ENCODE measurements at places on chromosomes 5 and 9. TPM values are rescaled to one million over a fixed set of nuclear protein-coding genes. Genes with fewer than 3 reads are reported as not detected.

DNA sequence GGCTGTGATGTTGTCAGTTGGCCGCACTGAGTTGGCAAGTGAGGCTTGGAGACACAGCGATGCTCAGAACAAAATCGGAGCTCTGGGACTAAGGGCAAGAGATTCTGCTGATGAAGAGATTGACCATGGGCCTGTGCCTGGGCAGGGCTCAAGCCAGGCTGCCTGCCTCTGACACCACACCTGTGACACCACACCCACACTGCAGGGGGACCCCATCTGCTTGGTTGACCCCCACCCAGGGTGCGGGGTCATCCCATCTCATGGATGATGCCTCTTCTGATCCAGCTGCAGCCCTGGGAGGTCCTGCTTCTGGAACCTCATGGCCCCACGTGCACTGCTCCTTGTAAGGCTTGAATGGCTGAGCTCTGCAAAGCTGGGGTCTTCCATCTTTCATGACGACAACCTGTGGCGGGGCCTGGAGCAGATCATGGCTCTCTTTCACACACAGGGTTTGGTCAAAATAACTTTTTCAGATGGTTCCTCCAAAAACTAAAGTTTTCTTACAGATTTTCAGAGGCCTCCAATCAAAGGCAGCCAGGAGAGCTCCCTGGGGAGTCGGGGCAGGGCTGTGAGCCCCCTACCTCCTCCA, 185.2 kb downstream of the GADD45G start:
- no peak for ATAC-seq

DNA sequence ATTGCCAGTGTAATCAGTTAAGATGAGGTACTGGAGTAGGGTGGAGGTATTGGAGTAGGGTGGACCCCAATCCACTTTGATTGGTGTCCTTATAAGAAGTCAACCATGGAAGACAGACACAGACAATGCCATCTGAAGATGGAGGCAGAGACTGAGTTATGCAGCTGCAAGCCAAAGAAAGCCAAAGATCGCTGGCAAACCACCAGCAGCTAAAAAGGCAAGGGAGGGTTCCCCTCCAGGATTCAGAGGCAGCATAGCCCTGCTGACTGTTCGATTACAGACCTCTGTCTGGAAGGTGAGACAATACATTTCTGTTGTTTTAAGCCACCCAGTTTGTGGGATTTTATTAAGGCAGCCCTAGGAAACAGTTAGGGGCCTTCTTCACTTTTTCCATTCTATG, 30.5 kb upstream of the CKMT2 start:
- no peak for ATAC-seq

GRCh38 chr5:143355710-143356109, 47.8 kb downstream of the NR3C1 start:
- ATAC-seq: peak; percentile 43

The NUTM2G gene
- not detected for total RNA-seq

DNA sequence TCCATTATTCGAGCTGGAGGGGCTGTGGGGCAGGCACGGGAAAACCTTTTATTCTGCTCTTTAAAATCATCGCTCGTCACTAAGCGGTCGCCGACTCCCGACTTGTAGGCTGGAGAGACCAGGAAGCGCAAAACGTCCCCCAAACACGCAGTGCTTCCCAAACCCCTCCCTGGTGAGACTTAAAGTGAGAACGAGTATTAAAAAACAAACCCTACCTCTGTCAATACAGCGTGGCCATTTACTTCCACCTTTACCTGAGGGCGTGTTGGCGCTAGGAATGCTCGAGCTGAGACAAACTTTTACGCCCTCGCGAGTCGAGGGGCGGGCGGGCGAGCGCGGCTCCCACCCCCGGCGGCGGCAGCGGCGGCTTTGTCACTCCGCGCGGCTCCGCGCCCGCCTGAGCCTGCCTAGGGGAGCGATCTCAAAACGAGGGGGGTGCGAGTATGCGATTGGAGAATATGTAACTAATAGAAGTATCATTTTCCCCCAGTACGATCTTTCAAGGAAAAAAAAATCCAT, at the start of gene NR2F1-AS1:
NR2F1-AS1 (minus strand) TSS at position 293 of the 519 bp plus-strand sequence.
- ATAC-seq: peak; percentile 41

The FAM81B gene
- not detected for total RNA-seq

DNA sequence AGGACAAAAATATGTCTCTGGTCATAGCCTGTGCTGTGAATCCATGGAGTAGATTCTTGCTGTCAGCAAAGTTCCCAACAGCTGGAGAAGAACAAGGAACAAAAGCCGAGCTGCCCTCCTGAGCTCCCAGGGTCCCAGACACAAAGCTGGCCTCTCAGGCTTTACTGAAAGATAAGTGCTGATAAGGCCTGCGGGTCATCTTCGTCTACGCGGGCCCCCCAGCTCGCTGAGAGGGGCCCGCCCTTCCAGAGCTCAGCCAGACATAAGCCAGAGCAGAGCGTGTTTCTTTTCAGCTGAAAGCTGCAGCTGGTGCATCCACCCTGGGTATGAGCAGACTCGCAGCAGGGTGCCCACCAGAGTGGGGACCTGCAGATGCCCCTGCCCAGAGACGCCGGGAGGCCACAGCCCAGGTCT, 84.7 kb downstream of the HSD17B3 start:
- no peak for ATAC-seq

All from activated T-helper 17 cell treated with anti-CD3 and anti-CD28 coated beads, Interleukin-2, amount 50 U/mL, for 72 hours (primary cell).